ENCODE measurements at places on chromosomes 11 and 22.

DNA sequence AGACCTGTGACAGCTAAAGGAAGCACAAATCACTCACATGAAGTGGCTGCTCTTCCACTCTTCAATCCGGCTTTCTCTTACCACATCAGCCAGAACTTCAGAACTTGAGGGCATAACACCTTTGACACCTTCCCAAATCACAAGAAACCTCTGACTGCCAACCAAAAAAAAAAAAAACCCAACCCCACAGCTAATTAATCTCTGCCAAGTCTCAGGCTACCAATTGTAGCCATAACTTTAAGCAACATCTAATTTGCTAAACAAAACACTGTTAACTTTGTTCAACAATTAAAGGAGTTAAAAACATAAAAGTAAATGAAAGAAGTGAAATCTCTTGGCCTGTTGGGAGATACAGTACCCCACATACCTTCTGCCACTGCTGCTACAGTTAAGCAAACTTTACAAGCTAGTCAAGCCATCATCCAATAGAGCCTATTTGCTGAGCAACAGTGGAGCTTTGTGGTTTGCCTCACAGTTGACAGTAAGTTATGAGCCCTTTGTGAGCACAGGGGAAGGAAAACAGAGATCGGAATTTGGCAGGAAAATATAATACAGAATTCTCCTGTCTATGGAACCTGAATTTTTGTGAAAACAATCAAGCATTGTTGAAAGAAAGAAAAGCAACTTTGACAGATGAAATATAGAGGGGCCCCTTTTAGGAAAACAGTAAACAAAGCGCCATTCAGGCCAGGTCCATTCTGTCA lies at the start of gene SOX6:
SOX6 (minus strand) TSS at position 490 of the 704 bp plus-strand sequence. CDS start 15,298 bp downstream, outside the sequence.
- peak; percentile 58 for DNase-seq

- no peak for DNase-seq
Observed at GRCh38 chr11:66107600-66108510, 37.8 kb downstream of the PACS1 start.

- DNase-seq = no peak
Observed at GRCh38 chr11:36118084-36118483, 171.1 kb downstream of the COMMD9 start.

- DNase-seq = no peak
Observed at GRCh38 chr11:45852018-45852711, 4.9 kb downstream of the CRY2 start.

DNA sequence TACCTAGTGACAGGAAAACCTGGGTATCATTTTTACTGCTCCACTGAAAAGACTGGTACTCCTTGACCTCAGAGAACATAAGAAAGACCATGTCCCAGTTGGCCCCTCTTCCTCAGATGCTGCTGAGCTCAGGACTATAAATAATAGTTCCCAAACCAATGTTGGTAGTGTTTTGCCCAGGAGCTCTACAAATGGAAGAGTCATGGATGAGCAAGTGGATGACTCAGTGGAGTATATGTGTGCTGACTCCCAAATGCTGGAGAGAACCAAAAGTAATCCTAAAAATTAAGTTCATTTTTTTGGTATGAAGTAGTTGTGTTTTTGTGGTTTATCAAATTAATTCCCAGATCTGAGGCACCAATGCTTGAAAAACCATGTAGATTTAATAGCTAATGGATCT lies 482.0 kb downstream of the KCNA4 start:
- no peak for DNase-seq

GRCh38 chr22:34669001-34669400 lies 397.0 kb upstream of the ISX start:
- DNase-seq = no peak

DNA sequence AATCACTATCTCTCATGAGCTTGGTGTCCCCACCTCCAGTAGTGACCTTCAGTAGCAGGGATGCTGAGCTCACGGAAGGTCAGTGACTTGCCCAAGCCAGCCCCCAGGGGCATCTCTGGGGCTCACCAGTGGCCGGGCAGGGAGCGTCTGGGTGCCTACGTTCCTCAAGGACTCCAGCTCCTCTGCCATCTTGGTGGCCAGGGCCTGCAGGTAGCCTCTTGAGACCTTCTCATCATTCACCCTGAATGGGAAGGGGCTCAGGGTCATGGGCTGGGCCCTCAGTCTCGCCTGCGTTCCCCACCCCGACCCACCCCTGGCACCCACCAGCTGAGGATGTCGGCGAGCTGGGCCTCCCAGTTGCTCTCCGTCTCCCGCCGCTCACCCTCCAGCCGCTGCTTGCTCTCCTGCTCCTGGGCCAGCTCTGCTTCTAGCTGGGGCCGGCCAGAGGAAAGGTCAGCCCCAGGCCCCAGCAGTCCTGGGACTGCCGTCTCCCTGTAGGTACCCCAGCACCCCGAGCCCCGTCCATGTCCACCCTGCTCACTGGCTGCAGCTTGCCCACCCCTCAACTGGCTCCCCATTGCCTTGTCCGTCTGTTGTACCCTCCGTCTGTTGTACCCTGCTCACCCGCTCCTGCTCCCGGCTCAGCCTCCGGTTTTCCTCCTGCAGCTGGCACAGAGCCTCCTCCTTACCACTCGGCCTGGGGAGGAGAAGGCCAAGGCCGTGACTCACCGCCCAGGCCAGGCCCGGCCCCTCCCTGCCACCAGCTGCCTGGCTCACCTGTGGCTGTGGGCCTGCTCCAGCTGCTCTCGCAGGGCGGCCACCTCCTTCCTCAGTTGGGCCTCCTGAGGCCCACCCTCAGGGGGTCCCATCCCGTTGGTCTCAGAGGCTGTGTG lies 9.5 kb downstream of the CDC42BPG start:
- no peak for DNase-seq

- no peak for DNase-seq
Observed at GRCh38 chr22:41009222-41009948, 58.2 kb downstream of the RBX1 start.

- DNase-seq = no peak
Observed at GRCh38 chr11:62352355-62353336, 15.4 kb downstream of the ASRGL1 start.

DNA sequence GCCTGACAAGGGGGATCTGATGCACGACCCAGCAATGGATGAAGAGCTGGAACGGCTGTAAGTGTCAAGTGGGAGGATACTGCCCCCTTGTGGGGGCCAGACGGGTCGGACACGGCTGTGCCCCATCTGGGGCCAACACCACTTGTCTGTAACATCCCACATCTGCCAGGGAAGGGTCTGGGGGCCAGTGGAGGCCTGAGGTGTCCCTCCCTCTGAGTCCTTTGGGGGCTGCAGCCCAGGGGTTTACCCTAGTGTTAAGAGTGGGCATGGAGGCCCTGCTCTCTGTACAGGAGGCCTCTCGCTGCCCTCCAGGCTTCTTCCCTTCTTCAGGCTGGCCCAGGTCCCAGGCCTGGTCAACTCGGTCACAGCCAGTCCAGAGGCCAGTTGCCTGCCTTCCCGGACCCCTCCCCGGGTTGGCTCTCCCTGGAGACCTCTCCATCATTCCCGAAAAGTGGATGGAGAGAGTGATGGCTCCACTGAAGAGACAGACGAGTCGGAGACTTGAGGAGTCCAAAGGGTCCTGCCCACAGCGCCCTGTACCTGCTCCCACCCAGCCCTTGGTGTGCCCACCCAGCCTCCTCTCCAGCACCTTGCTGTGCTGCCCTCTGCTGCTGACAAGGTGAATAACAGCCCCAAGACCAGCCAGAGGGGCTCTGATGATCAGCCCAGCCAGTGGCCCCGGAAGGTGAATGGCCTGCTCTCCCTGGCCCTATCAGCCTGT lies 15.4 kb downstream of the ARFGAP2 start:
- DNase-seq = peak; percentile 77

- DNase-seq = no peak
Observed at GRCh38 chr11:128284634-128285033, 302.7 kb downstream of the ETS1 start.

GRCh38 chr22:20857838-20858614 lies 585 bp downstream of the PI4KA start:
- peak; percentile 91 for DNase-seq

DNA sequence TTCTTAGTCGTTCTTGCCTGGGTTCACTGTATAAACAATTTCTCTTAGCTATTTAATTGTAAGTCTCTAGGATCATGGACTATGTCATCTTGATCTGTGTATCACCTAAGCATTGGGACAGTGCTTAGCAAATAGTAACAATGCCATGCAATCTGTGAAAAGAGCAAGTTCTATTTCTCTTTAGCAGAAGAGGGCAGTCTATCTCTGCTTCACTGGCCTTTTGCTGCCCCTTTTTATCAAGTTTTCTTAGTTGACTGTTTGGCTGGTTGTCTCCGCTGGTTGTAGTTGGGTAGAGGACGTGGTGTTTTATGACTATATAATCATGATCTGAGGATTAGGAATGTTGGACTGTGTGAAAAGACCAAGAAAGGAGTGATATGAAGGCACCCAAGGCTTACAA lies 315.0 kb downstream of the JRKL start:
- no peak for DNase-seq

DNA sequence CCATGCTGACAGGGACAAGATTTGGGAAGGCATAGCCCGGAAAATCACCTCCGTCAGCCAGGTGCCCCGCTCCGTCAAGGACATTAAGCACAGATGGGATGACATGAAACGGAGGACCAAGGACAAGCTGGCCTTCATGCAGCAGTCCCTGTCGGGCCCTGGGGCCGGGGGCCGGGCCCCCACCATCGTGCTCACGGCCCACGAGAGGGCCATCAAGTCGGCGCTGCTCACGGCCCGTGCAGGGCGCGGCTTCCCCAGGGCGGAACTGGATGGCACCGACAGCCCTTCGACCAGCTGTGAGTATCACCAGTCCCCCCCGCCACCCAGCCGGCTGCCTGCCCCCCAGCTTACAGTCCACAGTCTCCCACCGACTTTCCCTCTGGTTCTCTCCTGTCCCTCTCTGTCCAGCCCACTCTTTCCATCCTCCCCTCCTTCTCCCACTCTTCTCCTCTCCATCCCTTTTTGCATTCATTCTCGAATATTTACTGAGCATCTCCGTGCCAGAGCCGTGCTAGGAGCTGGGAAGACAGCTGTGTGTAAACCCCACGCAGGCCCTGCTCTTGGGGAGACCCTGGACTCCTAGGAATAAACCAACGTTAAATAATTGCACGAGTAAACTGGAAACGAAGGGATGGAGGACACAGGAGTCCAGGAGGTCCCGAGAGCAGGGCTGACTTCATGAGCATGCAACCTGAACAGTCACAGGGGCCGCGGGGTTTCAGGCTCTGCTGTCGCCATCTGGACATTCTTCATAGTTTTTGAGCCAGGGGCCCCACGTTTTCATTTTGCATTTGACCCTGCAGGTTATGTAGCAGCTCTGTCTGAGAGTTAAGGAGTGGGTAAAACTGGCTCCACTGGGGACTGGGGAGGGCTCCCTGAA lies 62.8 kb downstream of the PRDM11 start:
- DNase-seq = peak; percentile 16

DNA sequence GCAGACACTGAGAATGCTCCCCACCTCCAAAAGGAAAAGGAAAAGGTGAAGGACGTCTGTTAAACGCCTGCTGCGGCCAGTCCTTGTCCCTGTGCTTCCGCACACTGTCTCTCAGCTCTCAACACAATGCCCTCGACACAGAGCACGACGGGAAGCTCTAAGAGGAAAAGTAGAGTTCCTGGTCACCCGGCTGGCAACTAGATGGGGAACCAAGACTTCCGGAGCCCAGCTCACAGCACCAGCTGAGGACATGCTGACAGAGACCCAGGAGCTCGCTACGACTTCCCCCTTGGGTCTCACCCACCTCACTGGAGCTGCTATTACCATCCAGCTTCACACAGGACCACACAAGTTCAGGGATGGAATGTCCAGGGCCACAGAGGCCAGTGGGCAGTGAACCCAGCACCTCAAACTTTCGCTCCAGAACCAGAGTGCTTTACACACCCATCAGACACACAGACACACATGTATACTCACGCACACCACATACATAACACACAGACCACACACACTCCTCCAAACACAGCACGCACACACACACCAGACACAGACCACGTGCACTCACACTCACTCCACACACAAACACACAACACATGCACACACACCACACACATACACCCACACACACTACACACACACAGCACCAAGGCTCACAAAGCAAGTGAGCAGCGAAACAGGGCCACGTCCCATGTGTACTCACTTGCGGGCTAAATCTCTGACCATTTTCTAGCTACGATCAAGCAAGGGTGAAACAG lies 9.6 kb downstream of the SULT4A1 start:
- no peak for DNase-seq

GRCh38 chr11:76763573-76764346 lies 19.4 kb upstream of the TSKU start:
- no peak for DNase-seq

DNA sequence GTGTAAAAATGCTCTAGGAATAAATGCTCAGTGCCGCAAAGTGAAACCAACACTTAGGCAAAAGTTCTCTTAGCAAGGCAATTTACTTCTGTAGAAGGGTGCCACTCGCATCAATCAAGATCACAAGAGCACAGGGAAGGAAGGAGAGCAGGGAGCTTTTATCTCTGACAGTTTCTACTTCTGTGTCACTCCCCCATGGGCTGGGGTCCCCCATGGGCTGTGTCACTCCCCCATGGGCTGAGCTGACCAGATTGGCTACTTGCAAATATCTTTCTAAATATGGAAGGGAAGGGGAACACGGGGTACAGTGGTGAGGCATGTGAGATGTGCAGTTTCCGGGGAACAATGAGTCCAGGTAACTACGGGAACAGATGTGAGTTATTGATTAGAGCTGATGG lies 397 bp downstream of the OR52N2 start:
- no peak for DNase-seq

- no peak for DNase-seq
Observed at GRCh38 chr22:31627223-31627731, 34.7 kb downstream of the PISD start.

All from NCI-H446 (cell line).